Hepatocyte (in vitro differentiated cells): ENCODE measurements at places on chromosomes 7 and 10. TPM values are rescaled to one million over a fixed set of nuclear protein-coding genes. Genes with fewer than 3 reads are reported as not detected.

- no peak for DNase-seq
Observed at GRCh38 chr7:131482800-131483199, 73.6 kb downstream of the PODXL start.

GRCh38 chr10:20874261-20874660 lies 22.9 kb downstream of the NEBL start:
- no peak for DNase-seq

GRCh38 chr10:112295853-112296830 lies 12.9 kb downstream of the TECTB start:
- DNase-seq, result no peak

DNA sequence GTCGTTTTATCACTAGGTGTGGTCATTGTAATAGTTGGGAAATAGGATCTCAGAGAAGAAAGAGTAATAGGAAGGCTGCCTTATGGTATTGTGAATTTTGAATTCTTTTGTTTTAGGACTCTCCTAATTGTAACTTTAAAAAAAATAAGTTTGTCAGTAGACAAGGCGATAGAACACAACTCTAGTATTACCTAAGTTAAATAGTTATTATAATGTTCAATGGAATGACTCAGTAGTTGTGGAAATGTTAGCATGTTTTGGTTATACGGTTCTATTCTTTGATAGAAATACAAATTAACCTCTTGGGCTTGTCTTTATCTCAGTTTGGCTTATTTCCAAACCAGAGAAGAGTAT lies 1.4 kb downstream of the DNAH11 start:
- DNase-seq, result no peak

DNA sequence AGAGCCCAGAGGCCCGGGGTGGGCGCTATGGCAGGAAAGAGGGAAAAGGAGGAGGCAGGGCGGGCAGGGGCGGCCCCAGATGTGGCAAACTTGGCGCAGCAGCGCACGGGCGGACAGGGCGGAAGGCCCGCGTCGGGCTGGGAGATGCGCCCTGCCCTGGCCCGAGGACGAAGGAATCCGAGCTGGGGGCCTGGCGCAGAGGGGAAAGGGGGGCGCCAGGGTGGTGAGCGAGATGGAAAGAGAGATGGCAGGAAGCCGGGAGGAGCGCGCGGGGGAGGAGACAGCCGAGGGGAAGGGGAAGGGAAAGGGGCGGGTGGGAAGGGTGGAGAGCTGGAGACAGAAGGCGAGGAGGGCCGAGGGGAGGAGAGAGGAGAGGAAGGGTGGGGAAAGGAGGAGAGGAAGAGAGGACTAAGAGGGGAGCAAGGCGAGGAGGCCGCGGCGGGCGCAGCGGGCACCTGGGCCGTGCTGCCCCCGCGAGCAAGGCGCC lies at the start of gene MARVELD1:
TSS of gene MARVELD1 (plus strand) at position 392 of the 487 bp plus-strand sequence. CDS start 147 bp downstream, outside the sequence.
- peak; percentile 86 for DNase-seq

PON2 gene
- polyA plus RNA-seq, result 244 and 273 TPM in 2 replicates

- DNase-seq, result no peak
Observed at GRCh38 chr10:101235766-101236165, 6.5 kb upstream of the LBX1 start.

DNA sequence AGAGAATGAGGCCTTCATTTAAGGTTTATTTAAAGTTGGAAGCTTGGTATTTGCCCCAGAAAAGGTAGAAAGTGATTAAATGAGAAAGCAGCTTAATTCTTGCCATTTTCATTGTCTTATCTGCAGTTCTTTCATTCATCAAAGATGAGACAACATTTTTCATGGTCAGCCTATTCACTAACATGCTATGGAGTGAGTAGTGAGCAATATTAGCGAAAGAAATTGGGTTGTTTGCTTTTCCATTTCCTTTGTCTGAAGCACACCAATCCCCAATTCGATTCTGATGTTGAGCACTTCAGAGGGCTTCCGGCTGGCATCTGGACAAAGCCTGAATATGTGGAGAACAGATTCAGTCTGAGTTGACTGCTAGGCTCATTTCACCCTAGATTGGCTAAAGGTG lies 317.2 kb downstream of the BBS9 start:
- no peak for DNase-seq

IL2RA gene
- polyA plus RNA-seq, result not detected in 2 replicates

- DNase-seq, result no peak
Observed at GRCh38 chr10:66746711-66747110, 179.1 kb upstream of the LRRTM3 start.

DNA sequence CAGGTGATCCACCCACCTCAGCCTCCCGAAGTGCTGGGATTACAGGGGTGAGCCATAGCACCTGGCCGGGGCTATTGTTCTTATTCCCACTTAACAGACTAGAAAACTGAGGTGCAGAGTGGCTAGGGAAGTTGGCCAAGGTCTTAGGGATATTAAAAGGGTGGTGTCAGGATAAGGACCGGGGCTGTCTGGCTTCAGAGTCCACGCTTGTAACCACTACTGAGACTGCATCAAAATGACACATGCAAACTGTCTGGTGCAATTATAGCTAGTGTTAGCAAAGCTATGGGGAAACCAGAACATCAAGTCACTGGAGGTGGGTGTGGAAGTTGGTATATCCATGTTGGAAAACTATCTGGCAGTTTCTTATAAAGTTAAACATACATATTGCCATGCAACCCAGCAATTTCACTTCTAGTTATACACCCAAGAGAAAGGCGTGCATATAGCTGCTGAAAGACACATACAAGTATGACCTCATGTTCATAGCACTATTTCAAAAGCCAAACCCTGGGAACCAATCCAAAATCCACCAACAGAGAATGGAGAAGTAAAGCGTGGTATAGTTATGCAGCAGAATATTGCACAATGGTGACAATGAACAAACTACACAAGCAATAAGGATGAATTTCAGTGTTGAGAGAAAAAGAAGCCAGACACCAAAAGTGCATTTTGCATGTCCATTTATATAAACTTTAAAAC lies 33.9 kb upstream of the EEPD1 start:
- DNase-seq, result peak; percentile 71

DNA sequence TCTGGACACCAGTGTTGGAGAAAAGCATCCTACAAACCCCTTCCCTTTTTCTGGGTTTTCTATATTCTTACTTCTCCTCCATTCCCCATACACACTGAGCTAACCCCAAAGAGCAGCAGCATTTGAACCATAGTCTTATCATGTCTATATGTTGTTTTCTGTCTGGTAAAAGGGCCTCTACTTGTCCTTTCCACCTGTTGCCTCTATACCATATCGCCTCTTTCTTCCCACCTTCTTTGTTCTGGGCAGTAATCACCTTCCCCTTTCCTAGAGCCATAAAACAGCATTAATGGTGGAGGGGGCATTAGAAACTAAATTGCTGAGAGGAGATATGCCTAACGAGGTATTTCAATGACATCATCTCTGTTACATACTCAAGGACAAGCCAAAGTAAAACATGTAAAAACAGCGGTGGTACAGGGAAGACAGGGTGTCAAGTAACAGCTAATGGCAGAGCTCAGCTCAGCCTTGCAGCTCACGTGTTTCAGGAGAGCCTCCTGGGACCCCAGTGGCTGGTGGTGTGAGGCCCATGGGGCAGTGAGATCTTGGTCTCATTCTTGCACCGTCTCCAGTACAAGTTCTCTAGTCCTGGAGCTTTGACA lies 20.6 kb downstream of the NPY start:
- no peak for DNase-seq

DNA sequence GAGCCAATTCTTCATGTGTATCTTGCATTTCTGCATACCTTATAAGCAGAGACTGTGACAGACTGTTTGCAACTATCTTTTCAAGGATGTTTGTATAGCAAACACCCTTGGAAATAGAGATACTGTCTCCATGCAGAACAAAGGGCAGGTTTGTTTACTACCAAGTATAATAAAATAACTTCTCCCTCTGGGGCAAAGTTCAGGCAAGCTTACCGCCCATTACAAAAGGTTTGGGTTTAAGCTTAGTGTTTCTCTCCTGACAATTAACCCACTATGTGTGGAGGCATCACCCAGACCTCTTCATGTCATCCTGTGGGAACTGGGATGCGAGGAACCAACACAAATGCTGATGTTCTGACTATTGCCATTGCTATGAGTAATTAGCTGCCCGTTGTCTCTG lies 479.1 kb upstream of the ZMIZ1 start:
- DNase-seq, result peak; percentile 49

HTR7 gene
- 0.23 and 1.4 TPM in 2 replicates for polyA plus RNA-seq

LRRTM3 gene
- polyA plus RNA-seq, result 0.68 and 1.9 TPM in 2 replicates

GRCh38 chr10:56091872-56092271 lies 269.2 kb downstream of the ZWINT start:
- DNase-seq, result no peak

ADD3 gene
- polyA plus RNA-seq, result 83.2 and 88.6 TPM in 2 replicates

DNA sequence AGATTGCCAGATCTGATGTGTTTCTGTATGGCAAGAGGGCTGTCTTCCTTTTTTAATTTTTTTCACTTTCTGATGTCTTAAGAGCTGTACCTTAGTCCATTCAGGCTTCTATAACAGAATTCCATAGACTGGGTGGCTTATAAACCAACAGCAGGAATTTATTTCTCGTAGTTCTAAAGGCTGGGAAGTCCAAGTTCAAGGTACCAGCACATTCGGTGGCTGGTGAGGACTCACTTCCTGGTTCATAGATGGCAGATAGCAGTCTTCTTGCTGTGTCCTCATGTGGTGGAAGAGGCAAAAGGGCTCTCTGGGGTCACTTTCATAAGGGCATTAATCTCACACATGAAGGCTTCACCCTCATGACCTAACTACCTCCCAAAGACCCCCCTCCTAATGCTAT lies 20.8 kb downstream of the GPNMB start:
- no peak for DNase-seq

GRID2IP gene
- polyA plus RNA-seq, result 0.25 TPM in 1 of 2 replicates, not detected in the other

DNA sequence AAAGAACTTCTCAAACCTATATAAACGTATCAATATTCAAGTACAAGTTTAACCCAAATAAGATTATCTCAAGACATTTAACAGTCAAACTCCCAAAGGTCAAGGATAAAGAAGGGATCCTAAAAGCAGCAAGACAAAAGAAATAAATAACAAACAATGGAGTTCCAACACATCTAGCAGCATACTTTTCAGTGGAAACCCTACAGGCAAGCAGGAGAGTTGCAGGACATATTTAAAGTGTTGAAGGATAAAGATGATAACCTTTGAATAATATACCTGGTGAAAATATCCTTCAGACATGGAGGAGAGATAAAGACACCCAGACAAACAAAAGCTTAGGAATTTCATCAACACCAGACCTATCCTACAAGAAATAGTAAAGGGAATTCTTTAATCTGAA lies 82.8 kb downstream of the TES start:
- no peak for DNase-seq

- DNase-seq, result no peak
Observed at GRCh38 chr10:26361971-26362370, 76.2 kb upstream of the APBB1IP start.

DNA sequence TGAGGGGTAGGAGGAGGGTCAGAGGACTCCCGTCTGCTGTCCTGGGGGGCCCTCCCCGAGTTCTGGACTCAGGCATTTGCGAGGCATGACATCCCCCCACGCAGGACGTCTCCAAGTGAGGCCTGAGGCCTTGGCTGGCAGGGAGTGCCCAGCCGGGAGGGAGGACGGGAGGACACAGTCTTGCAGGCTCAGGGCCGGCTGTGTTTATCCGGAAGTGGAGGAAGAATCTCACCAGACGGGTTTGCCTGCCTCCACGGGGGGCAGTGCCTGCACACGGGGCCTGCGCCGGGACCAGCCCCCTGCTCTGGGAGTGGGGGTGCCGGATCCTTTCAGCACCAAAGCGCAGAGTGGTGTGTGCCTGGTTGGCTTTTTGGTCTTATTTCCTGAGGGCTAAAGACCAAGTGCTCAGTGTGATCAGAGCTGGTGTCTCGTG lies 10.9 kb downstream of the PWWP2B start:
- peak; percentile 91 for DNase-seq

DNA sequence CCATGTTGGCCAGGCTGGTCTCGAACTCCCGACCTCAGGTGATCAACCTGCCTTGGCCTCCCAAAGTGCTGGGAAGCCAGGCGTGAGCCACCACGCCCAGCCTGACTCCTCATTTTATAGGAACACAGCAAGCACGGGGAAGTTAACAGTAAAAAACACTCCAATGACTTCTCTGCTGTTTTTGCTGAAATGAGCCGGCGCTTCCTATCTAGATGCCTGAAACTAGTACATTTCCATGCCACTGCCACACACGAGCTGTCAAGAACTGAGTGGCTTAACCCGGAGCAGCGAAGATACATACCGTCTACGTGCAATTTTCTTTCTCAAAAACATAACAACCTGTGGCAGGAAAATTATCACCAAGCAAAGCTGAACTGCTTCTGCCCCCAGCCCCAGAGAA lies 16.8 kb downstream of the DAGLB start:
- DNase-seq, result no peak

SFTPA1 gene
- not detected in 2 replicates for polyA plus RNA-seq

DNA sequence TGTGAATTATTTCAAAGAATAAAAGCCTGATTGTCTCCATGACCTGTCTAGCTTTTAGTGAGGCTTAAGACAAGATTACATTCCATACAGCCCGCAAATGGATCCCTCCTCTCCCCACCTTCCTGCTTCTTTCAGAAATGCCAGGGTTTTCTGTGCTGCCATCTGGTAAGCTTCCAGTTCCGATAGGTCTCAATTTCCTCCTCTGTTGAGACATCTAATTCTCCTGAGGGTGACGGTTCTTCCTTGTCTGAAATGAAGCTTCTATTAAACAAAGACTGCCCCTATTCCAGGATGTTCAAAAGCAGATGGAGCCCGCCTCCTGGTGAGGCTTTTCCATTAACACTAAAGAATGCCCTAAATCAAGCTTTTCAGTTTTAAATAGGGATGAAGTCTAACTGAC lies 295.6 kb downstream of the PTPRN2 start:
- DNase-seq, result no peak

GRCh38 chr10:22714479-22715289 lies at the start of gene PIP4K2A:
TSS of gene PIP4K2A (minus strand) at chr10:22714578. CDS start at chr10:22714326, 252 bp downstream.
- peak; percentile 87 for DNase-seq

DNA sequence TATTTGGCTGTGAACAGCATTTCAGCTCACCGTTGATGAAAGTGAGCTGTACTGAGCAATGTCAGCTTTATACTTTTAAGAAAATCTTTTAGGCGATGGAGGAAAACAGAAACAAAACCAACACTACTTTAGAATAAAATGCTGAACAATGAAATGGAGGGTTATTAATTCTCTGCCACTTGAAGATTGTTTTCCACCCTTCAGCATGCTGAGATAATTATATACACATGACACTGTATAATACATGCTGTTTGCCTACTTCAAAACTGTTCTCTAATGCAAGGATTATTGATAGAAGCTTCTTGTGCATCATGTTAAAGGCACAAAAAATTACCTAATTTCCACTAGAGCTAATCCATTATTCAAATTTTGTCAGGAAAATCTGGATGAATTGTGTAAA lies 66.8 kb downstream of the CACNA2D1 start:
- DNase-seq, result no peak

- no peak for DNase-seq
Observed at GRCh38 chr7:50229964-50230363, 74.6 kb upstream of the IKZF1 start.

- DNase-seq, result no peak
Observed at GRCh38 chr7:4996696-4997222, 37.8 kb upstream of the MMD2 start.

- DNase-seq, result no peak
Observed at GRCh38 chr7:98500764-98501163, 99.9 kb upstream of the BAIAP2L1 start.

SERPINE1 gene
- polyA plus RNA-seq, result 181 and 185 TPM in 2 replicates

DNA sequence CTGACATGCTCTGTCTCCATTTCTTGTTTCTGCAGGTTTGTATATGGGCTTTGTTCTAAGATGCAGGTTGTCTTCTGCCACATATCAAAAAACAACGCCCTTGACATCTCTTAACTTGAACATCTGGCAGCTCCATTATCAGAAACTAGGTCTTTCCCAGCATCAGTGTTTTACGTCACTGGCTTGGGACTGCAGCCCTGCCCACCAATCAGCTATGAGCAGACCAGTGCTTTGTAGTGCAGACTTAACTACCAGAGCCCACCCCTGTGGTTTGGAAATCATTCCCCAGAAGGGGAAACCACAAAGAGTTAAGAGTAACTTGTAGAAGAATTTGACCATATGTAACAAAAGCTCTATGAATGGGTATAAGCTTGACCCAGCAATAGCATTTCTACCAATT lies 132.4 kb downstream of the SEPTIN14 start:
- DNase-seq, result no peak
